Fibroblast of mammary gland (primary cell): ENCODE measurements at places on chromosomes 2 and 18.

DNA sequence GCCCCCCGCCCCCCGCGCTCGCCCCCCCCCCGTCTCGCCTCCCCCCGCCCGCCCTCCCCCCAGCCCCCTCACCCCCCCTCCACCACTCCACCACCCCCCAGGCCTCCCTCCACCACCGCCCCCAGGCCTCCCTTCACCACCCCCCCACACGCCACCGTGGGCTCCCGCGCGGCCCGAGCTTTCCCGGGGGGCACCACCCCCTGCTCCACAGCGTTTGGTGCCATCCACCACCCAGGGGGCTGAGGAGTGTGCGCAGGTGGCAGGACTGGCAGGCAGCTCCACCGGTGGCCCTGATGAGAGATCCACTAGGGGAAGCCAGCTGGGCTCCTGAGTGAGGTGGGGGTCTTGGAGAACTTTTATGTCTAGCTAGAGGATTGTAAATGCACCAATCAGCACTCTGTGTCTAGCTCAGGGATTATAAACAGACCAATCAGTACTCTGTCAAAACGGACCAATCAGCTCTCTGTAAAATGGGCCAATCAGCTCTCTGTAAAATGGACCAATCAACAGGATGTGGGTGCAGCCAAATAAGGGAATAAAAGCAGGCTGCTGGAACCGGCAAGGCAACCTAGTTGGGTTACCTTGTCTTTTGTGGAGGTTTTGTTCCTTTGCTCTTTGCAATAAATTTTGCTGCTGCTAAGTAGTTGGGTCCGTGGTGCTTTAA is 43.0 kb upstream of the ITSN2 start:
- no peak for DNase-seq

GRCh38 chr2:133421516-133422324 is 146.5 kb downstream of the NCKAP5 start:
- no peak for DNase-seq

DNA sequence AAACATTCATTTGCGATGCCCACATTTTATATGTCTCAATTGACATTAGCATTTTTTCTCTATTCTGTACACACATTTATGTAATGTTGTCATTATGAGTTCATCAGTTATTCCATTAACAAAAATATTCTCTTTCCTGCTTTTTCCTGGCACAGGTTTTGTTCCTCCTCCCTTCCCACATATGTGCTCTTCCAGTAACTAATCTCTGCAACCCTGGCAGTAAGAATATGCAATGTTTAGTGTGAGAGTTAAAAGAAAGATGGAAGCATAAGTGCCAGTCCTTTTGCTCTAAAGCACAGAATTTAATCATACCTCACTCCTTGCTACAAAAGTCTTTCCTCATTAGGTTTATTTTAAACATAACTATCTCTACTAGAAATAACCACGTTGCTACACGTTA is 155.8 kb upstream of the ERBB4 start:
- no peak for DNase-seq

DNA sequence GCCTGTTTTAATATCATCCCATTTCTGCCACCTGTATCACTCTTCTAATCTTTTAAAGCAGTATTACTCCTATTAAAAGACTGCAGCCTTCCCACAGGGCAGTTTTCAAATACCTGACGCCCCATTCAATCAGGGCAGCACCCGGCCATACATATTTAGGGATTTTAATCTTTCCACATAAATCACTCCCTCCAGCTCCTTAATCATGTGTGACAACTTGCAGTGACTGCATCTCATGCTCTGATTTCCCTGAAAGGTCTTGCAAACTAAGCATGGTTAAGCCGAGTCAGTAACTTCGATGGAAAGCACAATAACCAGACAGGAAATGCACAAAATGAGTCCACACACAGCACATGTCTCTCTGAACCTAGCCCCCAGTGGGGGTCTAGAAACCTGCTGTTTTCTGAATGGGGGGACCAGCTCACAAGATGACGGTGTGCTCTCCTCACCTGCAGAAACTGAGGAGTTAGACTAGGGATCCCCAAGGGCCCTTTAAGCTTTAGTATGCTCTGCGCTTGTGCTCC is 116.9 kb upstream of the CREB1 start:
- DNase-seq = no peak

DNA sequence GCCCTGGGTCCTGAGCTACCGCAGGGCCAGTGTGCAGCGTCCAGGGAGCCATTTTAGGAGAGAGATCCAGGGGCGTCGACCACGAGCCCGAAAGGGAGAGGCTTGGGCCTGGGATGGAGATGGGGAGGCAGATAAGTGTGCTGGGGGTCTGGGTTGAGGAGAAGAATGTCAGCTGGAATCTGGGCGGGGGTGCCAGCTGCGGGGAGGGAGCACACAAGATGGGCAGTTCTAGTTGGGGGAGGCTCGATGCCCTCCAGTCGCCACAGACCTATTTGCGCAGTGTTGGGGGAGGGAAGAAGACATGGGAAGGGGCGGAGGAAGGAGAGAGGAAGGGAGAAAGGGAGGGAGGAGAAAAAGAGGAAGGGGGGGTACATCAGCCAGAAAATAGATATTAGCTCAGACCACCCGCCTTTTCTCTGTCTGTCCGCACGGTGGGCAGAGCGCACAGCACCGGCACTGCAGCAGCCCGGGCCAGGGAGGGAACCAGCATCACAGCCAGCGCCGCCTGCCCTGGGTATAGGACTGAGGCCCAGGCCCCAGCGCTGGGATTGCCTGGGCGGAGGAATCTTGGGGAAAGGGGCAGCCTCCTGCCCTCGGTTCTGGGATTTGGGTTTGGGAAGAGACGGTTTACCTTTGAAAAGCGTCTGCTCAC is 1.9 kb upstream of the HOXD11 start:
- DNase-seq = no peak

DNA sequence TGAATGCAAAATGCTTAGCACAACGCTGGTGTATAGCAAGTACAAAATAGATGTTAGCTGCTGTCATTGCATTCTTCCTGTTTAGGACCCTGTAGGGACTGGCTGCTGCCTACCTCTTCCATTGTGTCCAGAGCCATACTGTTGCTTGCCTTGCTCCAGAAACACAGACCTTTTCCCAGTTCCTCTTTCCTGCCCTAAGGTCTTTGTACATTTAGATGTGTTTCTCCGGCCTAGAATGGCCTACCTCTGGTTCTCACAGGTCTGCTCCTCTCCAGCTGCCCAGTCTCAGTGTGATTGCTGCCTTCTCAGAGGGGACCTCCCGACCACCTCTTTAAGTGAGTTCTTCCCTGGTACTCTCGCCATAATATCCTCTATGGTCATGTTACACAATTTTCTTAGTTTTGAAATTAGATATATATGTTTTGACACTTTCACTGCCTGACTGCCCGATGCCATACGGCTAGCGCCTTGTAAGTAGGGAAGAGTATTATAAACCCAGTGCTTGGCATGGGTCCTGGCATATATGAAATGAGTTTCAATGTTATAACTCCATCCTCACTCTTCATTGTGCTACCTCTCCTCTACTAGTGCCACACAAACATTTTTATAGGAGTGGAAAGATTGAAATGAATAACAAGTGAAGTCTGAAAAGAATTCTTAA is 48.3 kb downstream of the RFTN2 start:
- no peak for DNase-seq

DNA sequence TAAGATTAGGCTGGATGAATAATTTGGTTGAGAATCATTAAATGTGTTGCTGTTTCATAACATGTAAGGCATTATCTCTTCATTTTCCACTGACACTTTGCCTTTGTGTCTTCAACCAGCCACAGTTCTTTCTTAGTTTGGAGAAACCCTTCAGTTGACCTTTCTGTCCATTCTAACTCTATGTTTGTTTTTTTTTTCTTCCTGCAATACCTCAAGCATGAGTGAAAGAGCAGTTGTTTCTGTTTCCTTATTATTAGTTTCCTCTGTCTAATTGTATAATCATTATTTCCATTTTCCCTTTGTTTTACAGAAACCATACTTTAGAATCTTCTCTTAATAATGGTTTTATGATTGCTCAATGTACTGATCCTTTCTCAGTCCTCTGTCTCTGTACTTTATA is 25.6 kb downstream of the HADHB start:
- no peak for DNase-seq

DNA sequence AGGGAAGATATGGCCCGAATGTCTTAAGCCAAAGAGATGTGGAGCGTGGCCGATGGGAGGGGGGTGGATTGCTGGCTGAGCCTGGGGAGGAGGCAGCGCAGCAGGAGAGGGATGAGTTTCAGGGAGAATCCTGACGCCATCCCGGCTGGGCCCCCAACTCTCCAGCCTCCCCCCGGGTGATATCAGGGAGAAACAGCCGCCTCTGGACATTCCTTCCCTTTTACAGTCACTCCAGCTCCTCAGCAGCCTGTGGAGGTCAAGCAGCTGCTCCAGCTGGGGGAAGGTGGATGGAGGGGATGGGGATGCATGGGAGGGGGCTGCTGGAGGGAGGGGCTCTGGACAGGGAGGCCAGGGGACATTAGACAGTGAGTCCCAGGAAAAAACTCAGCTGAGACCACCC is 9.5 kb upstream of the DES start:
- no peak for DNase-seq

GRCh38 chr2:147165697-147166382 is 679.0 kb upstream of the ACVR2A start:
- peak; percentile 37 for DNase-seq

- DNase-seq = no peak
These were observed 6.8 kb upstream of the STK25 start for GRCh38 chr2:241514986-241515737.

GRCh38 chr2:233331536-233331935 is 22.8 kb upstream of the DGKD start:
- DNase-seq = no peak

- DNase-seq = no peak
These were observed 312.5 kb upstream of the CHAC2 start for GRCh38 chr2:53455094-53455493.

DNA sequence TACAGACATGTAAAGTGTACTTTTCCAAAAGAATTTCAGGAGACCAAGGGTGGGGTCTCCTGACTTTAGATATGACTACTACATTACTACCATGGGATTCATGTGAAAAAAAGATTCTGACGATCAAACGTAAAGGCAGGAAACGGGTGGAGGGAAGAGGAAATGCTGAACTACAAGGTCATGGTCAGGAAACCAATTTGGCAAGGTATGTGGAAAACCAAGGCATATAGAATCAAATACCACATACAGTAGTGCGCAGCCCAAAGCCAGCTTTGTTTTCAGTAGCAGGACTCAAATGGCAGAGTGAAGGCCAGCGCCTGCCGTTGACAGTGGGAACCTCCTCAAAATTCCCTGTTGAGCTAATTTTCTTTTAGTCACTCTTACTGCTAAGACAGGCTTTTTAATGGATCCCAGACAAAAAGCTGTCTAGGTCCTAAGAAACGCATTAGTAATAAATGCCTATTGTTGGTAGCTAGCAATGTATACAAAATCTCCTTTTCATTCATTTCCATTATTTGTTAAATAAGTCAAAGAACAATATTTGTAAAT is 57.6 kb upstream of the SERTAD2 start:
- no peak for DNase-seq

- no peak for DNase-seq
These were observed 593.1 kb downstream of the CBLN2 start for GRCh38 chr18:71951001-71951400.

DNA sequence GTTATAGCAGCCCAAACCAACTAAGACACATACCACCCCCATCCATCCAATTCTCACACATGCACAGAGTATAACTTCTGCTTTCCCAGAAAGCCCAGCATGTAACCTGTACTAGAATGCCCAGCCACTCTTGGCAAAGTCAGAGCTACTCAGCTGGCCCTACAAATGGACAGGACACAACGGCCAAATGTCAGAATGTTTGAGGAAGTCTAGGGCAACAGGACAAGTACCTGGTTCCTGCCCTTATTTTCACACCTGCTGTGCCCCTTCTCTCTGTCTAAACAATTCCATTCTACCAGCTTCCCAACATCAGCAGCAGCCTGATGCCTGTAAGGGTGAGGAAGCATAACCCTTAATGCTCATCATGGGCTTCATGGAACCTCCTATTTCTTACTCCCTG is 15.1 kb upstream of the BZW1 start:
- no peak for DNase-seq

- no peak for DNase-seq
These were observed 183.5 kb downstream of the SLC4A3 start for GRCh38 chr2:219810895-219811294.

- DNase-seq = peak; percentile 80
These were observed 109.2 kb downstream of the THADA start for GRCh38 chr2:43486603-43487002.

DNA sequence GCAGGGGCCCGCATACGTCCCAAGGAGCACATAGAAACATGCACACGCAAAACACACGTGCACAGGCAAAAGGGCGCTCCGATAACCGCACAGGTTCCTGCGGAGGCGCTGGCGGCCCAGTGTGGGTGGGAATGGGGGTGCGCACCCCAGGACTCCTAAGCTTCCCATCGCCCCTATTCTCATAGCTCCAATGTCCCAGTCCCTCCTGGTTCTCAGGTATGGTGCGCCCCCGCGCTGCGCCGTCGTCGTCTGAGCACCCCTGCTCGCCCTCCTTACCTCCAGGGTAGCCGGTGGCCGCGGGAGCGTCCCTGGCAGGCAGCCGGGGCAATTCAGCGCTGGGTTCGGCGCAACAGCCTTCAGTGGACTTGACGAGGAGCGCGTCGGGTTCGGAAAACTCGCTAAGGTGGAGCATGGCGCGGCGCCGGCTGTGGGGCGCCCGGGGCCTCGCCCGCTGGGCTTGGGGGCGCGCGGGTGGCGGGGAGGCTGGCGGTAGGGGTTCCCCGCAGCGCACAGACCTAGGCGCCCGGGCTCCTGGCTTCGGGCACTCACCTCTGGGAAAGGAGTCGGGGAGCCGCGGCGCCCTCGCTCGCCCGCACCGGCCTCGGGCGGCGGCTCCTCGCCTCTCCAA is 328 bp downstream of the EGR4 start:
- no peak for DNase-seq

DNA sequence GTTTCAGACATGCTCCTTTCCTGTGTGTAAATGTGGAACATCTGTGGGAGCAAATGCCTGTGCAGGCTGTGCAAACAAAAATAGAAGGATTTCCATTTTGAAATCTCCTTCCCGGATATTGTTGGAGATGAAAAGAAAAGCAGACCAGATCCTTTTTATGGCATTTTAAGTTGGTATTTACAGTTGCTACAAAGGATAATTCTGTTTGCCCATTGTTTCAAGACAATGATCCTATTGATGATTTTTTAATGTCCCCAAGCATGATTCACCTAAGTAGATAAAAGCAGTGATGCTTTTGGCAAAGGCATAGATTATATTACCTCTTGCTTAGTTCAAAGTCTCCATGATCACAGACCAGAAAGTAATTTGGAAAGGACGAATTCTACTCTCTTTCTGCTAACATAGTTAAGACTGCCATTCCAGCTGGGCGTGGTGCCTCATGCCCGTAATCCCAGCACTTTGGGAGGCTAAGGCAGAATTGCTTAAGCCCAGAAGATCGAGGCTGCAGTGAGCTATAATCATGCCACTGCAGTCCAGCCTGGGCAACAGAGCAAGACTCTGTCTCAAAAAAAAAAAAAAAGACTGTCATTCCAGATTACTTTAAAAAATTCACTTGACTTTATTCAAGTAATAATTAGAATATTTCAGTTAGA is 209.6 kb upstream of the SLC39A10 start:
- DNase-seq = no peak

GRCh38 chr18:48884306-48884705 is 66.5 kb downstream of the SMAD7 start:
- DNase-seq = no peak

- no peak for DNase-seq
These were observed 61.9 kb downstream of the GREB1L start for GRCh38 chr18:21303895-21304294.
